Left hindlimb (tissue), 1 donor: ENCODE measurements at places on chromosomes 2 and 18.

DNA sequence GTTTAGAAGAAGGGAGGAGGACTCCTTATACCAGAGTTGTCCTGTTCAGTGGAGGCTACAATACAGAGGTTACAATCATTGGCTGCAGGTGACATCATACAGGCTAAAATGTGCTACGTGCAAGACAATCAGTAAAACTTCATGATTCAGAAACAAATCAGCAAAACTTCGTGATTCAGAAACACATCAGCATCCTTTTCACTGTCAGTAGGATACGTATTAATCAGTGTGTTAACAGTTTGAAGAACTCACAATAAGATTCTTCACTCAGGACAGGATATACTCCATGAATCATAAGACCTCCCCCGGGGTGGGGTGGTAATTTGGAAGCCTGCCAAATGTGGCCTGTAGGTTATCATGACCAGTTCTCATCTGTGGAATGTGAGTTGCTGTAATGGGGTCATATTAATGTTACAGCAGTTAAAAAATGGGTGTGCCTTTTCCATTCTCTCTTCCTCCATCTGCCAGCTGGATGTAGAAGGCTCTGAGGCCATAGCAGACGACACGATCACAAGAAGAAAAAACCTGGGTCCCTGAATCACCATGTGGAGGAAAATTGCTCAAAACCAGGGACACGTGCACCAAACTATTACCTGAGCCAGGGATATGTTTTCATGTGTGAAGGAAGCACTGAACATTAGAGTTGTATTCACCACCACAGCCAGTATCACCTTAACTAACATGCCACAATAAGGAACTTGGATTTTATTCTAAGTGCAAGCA is 134.8 kb upstream of the CREB1 start:
- DNase-seq = peak; percentile 47

- DNase-seq = no peak
Measured at GRCh38 chr2:241809383-241810306, 652 bp downstream of the NEU4 start.

GRCh38 chr2:26970244-26970927 is at the start of gene MAPRE3:
Gene MAPRE3, plus strand, starts transcription at chr2:26970637. Its CDS starts 51,582 bp downstream, at chr2:27022219.
- peak; percentile 87 for DNase-seq

DNA sequence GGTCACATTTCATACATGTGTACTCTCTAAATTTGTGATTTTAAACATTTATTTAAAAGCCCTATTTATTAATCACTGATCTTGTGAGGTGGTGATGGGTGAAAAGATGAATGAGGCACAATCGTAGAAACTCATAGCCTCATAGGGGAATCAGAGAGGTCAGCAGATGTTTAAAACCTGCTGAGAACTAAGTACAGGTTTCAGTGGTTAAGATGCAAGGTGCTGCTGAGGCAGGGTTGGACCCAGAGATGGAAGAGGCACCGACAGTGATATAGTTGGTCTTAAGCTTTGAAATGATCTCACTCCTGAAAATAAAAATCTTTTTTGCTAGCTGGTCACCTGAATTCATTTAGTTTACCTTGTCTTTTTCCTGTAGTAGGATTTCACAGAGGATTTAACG is 49.6 kb downstream of the LINC00305 start:
- no peak for DNase-seq

DNA sequence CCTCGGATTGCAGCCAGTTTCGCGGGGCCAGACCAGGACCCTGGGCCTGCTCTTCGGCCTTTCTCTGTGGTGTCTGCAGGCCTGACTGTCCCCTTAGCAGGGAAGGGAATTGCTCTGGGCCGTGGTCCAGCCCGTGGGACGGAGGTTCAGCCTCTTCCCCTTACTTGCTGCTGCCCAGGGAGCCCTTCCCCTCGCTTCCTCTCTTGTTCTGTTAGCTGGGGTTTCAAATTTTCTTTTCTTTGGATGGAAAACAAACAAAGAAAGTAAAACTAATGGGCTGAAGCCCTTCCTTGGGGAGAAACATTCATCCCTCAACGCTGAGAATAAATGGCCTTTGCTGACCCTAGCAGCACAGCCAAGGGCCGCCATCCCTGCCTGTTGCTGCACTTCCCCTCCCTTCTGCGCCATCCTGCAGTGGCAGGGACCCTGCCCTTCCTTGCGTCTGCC is 52.4 kb downstream of the ASAP2 start:
- peak; percentile 72 for DNase-seq

DNA sequence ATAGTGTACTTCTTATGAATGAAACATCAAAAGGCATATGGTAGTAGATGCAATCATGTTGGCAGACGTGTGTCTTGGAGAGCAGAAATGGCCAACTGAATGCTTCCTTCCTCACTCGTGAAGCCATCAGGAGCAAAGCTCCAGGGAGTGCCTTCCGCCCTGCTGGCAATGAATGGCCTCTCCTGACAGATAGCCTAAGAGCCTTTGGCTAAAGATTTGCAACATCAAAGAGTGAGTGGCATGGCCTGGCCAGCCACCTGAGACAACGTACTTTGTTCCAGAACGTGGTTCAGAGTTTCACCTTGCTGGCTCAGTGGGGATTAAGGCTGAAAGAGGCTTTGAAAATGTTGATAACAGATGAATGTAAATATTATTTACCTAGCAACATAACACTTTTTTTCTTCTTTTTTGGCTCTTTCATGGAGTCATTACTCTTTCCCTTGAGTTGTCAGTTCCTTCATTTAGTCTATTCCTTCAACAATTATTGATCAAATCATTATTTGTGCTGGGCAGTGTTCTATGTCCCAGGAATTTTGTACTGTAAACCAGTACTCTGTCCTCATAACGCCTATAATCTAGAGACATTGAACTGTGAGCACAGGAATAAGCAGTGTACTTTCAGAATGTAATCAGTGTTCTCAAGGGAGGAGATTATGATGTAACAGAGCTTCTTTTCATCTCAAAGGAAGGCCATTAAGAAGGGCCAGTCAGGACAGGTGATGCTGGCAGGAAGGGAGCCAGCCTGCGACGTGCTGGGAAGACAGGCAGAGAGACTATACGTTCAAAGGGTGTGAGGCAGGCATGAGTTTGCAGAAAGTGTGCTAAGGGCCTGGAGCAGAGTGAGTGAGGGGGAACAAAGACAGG is 59.4 kb upstream of the SH3RF3 start:
- DNase-seq = no peak

GRCh38 chr2:104412384-104412783 is 441.5 kb upstream of the POU3F3 start:
- DNase-seq = no peak

- no peak for DNase-seq
Measured at GRCh38 chr2:122639711-122640110, 884.3 kb downstream of the TSN start.
